ENCODE measurements at places on chromosomes 12 and 14.

GRCh38 chr12:76714415-76714814 is 49.5 kb upstream of the ZDHHC17 start:
- no peak for DNase-seq

- DNase-seq, result no peak
Measured at GRCh38 chr12:76586764-76587395, 27.3 kb upstream of the OSBPL8 start.

DNA sequence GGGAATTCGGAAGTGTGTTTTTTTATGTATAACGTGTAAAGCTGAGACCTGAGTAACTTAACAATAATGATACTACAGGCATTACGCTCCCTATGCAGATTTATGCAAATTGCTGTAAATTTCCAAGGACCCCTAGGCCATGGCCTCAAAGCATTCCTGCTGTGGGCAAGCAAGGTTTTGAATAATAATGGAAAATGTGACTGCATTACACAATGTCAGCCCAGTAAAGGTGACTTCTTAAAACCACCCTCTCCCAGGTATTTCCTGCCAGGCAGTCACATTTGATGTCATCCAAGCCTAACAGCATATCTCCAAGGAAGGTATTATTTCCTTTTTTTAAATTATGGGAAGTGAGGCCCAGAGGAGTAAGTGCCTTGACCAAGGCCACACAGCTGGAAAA is 621.0 kb downstream of the BCL11B start:
- DNase-seq, result no peak

- no peak for DNase-seq
Measured at GRCh38 chr14:92207012-92207927, 85.5 kb downstream of the CPSF2 start.

DNA sequence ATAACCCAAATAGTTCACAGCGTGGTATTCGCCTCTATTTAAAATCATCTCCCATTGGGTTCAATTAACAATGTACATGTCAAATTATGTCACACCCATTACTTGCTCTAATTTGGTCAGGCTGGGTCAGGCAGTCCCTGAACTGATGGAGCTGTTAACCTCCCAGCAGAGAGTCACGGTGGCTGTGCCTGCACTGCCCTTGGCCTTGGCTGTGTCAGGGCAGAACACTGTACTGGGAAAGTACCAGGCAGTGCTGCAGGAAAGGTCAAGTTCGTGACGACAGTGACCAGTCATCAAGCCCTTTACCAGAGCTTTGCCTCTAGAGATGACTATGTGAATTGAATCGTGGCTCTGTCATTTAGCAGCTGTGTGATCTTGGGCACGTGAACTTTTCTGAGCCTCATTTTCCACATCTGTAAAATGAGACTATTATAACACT is 100.0 kb downstream of the ARF6 start:
- no peak for DNase-seq

GRCh38 chr14:63512861-63513260 is 30.3 kb downstream of the PPP2R5E start:
- DNase-seq, result no peak

GRCh38 chr12:16387919-16388318 is 40.5 kb downstream of the MGST1 start:
- DNase-seq, result no peak

- no peak for DNase-seq
Measured at GRCh38 chr14:22794551-22794951, 20.7 kb downstream of the SLC7A7 start.

DNA sequence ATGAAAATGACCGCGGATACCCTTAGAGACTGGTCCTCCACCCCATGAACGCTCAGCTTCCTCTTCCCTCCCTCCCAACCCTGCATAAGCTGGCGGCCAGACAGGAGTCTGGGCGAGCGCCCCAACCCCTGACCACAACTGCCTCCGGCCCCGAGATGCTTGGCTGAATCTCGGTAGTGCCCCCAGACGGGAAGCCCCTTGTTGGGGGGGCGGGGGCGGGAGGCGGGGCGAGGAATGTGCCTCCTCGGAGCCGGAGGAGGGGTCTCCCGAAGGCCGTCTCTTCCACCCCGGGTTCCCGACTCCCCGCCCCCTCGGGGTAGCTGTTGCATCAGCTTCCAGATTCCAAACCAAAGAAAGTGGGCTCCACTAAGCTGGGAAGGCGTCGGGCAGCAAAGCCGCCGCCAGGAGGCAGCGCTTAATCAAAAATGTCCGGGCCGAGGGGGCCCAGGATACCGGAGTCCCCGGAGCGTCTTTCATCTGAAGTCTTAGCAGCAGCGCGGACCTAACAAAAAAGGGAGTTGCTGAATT is 7.1 kb upstream of the MRPL52 start:
- DNase-seq, result peak; percentile 46

DNA sequence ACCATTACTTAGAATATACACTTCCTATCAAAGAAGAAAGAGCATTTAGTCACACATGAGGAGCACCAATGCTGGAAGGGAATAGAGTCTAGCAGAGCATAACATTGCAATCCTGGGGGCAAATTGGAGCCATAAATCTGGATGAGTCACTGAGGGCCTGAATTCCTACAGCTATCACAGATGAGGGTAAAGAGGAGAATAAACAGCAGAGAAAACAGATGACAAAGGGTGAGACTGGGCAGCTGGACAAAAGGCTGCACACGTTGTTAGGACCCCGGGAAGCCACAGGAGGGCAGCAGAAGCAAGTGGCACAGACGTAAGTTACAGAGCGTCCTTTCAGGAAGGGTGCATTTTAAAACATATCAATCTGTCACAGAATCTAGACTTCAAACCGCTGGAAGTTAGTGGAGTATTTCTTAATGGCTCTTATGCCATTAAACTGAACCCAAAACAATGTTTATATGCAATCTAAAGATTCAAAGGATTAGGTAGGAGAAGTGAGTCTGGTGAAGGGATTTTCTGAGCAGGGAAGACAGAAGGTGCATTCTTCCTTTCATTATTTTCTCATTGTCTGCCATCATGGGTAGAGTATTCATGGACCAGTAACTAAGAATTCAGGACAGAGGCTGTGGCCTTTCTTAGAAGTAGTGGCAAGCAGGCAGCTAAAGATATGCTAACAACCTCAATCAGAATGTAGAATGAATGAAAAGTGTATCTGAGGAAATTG is 159.8 kb upstream of the DAAM1 start:
- peak; percentile 51 for DNase-seq

DNA sequence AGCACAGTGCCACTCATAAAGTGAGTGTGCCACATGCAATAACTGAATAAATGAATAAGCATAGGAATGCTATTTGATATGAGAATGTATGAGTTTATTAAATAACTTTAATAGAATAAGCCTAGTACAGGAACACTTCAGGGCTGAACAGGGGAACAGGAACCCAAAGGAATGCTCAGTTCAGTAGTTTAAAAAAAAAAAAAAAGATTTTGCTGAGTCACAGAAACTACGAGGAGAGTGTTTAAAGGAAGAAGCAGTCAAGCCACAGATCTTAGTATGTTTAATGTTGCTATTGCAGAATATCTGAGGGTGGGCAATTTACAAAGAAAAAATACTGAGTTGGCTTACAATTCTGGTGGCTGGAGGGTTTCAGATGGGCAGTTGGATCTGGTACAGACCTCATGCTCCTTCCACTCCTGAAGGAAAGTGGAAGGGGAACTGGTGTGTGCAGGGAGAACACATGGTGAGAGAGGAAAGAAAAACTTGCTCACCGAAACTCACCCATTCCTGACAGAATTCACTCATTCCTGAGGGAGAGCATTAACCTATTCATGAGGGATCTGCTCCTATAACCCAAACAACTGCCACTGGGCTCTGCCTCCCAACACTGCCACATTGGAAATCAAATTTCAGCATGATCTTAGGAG is 880.3 kb upstream of the MGAT4C start:
- no peak for DNase-seq

- no peak for DNase-seq
Measured at GRCh38 chr14:104351849-104352492, 213.6 kb downstream of the KIF26A start.

GRCh38 chr14:68619790-68620574 is 172.9 kb downstream of the ZFP36L1 start:
- no peak for DNase-seq

DNA sequence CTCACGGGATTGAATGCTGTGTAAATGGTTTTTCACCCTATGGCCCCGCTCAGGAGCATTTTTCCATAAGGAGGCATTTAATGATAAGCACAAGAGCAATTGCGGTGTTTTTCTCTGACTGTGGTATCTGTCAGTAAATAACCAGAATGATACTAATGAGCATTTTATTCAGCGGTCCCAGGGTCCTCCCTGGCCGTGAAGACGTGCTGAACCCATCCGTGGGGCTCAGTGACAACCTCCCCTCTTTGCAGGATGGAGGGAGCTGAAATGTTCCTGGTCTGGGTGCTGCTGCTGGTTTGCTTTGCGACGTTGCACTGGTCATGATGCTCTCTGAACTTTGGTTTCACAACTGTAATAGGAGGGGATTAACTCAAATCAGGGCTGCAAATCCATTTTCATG is 625.6 kb downstream of the AACS start:
- no peak for DNase-seq

DNA sequence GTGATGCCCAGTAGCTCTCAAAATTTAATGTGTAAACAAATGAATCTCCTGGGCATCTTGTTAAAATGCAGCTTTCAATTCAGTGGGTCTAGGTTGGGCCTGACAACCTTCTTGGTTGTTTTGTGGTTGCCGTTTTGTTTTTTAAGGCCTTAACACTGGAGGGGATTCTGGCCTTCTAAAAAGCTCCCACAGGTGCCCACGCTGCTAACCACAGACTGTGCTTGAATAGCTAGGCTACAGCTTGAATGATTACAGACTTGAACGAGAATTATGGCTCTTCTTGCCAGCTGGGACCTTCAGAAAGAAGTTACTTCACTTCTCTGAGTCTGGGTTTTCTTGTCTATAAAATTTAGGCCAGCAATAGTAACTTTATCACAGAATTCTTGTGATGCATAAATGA is 1.3 kb upstream of the FLVCR2 start:
- DNase-seq, result no peak

DNA sequence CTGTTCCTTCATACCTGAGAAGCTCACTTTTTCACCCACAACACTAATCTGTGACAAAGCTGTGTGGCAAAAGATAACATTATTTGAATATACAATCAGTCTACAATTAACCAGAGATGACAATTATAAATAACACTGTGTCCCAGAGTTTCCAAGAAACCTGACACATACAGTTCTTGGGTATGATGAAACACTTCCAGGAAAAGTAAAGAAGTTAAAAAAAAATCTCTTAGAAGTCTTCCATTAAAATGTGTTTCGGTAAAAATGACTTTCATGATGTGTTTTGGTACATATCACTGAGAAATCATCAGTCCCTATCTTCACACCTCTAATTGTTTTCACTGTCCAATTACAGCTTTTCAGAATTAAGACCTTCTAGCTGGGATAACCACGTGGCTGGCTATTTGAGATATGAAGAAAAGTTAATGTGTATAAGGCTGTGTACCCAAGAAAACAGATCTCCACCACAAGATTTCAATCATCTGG is 390.2 kb downstream of the SOX5 start:
- no peak for DNase-seq

DNA sequence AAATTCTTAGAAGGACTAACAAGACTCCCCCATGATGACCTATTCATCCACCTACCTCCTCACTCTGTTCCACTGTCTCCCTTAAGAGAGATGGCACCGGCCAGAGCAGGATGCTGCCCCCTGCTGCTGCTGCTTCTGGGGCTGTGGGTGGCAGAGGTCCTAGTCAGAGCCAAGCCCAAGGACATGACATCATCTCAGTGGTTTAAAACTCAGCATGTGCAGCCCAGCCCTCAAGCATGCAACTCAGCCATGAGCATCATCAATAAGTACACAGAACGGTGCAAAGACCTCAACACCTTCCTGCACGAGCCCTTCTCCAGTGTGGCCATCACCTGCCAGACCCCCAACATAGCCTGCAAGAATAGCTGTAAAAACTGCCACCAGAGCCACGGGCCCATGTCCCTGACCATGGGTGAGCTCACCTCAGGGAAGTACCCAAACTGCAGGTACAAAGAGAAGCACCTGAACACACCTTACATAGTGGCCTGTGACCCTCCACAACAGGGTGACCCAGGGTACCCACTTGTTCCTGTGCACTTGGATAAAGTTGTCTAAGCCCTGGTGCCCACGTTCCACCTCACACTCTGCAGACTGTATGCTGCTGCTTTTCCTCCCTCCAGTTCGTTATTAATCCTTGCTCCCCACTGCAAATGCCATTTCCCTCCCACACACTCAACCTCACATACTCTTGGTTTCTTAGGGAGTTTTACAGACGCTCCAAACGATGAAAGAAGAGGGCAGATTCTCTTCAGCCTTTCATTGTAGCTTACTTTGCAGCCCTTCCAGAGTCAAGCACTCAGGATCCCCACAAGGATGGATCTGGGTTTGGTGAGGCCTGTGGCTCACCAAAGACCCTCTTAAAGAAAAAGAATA is at the start of gene RNASE8:
TSS of gene RNASE8 (plus strand) at position 20 of the 873 bp plus-strand sequence. CDS start at position 91, 71 bp downstream.
- no peak for DNase-seq

- no peak for DNase-seq
Measured at GRCh38 chr12:13195250-13195649, 1.3 kb upstream of the EMP1 start.

DNA sequence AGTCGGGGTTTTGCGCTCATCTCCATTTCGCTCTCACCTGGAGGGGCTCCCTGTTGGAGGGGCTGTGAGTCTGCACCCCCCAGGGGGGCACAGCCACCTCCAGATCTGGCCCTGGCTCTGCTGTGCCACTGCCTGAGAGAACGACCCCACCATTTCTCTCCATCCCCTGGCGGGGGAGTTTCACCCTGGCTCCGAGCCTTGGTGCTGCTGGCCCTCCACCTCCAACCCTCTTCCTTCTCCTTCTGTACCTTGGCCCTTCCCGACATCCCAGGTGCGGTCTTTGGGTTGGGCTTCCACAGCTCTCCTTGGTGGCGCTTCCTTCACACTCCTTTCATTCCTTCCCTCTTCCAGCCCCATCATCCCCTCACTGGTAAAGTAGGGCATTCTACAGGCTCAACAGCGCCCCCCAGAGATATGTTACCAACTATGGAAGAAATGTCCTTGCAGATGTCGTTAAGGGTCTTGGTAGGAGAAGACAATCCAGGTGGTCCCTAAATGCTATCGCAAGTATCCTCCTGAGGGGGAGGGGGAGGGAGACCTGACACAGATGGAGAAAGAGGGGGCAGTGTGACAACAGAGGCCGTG is 16.3 kb downstream of the SERPINA1 start:
- no peak for DNase-seq

GRCh38 chr14:32593290-32593942 is 264.3 kb downstream of the AKAP6 start:
- DNase-seq, result no peak

GRCh38 chr12:75170640-75171185 is 38.9 kb downstream of the KCNC2 start:
- no peak for DNase-seq

All from DMS 273 treated with DMSO at 0.1 percent for 48 hours (cell line).